Stimulated activated CD4-positive, alpha-beta T cell treated with anti-CD3 and anti-CD28 coated beads, Interleukin-12 subunit alpha, Interleukin-12 subunit beta, amount 100 ng/mL, for 24 hours (primary cell): ENCODE measurements at places on chromosomes 11 and 22.

DNA sequence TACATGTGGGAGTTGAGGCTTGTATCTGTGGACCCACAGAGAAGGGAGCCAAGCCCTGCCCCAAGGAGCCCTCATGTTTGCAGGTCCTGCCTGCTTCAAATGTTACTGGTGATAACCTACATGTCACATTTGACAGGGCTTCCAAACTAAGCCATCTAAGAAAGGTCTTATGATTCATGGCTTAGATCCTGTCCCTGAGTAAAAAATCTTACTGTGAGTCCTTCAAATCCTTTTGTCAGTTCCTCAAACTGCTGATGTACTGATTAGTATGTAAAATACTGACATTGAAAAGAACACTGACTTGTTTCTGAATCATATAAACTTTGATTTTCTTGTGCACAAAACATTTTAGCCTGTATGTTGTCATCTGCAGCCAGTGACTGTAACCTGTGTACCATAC lies 1.0 kb upstream of the PANX1 start:
- no peak for DNase-seq

DNA sequence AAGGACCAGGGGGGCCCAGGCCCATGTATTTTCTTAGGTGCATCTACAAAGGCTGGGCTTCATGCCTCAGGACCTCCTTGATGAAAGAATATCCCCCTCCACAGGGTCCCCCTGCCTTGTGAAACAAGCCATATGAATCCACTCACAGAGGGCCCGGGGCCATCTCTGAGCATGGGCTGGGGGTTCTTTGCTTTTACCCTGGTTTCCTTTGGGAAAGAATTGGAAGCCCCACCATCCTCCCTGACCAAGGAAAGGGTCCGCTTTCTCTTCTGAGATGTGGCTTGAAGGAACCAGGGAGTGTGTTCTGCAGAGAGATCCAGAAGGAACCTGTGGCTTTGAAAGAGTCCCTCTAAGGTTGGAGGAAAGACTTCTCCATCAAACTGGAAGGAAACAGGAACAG lies 9.2 kb upstream of the ANO1 start:
- DNase-seq = no peak

DNA sequence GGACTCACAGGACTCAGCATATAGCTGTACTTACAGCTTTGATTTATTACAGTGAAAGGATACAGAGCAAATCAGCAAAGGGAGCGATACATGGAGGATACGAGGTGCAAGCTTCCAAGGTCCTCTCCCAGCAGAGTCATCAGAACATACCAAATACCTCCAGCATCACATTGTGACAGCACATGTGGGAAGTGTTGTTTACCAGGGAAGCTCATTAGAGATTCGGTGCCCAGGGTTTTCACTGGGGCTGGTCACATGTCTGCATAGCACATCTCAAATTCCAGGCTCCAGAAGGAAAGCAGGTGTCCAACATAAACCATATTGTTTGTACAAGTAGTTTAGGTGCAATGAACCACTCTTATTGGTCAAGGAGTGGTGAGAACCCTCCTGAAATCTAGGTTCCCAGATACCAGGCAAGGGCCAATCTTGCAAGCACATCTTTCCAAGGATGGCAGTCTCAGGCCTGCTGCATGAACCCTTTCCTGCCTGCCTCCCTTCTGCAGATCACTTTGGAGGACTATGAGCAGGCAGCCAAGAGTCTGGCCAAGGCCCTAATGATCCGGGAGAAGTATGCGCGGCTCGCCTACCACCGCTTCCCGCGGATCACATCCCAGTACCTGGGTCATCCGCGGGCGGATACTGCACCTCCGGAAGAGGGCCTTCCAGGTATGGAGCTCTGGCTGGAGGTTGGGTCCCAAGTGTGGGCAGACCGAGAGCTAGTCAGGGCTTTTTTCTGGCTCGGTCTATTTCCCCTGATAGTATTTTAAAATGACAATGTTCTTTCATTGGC lies 26.7 kb downstream of the AMPD3 start:
- DNase-seq = no peak

DNA sequence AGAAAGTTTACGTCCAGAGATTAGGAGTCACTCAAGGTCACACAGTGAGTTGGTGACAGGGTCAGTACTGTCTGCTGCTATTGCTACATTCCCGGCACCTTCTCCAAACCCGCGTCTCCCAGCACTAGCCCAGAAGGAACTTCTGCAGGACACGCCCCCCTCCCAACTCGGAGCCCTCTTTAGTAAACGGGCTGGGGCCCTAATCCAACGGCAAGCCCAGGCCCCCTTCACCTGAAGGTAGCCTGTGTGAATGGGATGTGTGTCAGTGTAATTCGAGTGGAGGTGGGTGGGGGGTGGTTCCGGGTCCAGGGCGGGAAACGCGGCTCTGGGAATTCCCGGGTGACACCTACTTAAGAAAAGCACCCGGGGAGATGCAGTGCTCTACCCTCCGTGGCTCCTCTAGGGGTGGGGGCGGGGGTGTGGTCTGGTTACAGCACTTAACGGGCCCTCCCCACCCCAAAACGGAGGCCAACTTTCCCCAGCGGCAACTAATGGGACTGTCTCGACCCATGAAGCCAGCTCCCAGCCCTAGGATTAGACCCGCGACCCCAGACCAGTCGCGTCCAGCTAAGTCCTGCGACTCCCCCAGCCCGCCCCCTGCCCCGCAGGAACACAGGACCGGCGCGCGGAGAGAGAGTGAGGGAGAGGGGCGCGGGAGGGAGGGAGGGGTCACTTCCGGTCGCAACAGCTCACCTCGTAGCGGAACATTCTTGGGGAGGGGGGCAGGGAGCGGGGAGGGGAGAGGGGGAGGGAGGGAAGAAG lies 468 bp downstream of the PATL1 start:
- peak; percentile 63 for DNase-seq

GRCh38 chr11:78583889-78584288 lies 9.2 kb upstream of the NARS2 start:
- DNase-seq = no peak

GRCh38 chr11:16632295-16633200 lies 105.9 kb upstream of the C11orf58 start:
- DNase-seq = no peak

- DNase-seq = no peak
Measured at GRCh38 chr22:37012262-37012904, 6.9 kb downstream of the TST start.

GRCh38 chr11:66996609-66997273 lies 21.6 kb downstream of the C11orf86 start:
- no peak for DNase-seq

DNA sequence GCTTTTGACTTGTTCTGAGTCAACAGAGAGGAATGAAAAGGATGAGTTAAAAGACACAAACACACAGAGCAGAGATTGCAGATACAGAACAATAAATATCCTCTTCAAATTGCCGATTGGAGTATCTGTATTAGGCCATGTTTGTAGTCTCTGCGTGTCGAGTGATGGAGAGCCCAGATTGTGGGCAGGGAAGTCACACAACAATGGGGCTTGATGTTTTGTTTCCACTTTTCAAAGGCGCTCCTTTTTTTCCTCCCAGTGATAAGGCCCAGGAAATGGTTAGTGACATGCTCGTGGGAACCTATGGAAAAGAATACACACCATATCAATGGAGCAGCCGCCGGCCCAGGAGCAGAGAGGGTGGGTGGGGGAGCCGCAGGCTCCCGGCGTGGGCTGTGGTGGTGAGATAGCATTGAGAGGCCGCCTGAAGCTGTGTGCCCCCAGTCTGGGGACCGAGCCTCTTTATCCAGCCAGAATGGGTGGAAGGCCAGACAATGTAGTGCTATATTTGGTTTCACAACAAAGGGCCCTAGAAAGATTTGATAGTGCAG lies 555.9 kb downstream of the INSC start:
- no peak for DNase-seq

DNA sequence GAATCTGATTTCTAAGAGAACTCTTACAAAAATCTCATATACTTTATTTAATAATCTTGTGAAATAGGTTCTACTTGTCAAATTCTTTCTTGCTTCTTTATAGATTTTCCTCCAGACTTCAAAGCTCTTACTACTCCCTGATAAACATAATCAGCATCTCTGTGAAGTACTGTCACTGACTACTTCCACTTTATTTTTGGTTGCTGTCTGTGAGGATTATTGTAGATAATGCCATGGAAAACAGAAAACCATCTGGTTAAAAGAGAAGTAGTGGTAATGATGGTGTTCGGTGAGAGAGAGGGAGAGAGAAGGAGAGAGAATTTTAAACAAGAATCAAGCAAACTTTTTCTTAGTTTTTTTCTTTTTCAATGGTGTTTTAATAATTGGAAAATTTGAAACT lies 152.3 kb downstream of the TMEM135 start:
- no peak for DNase-seq

DNA sequence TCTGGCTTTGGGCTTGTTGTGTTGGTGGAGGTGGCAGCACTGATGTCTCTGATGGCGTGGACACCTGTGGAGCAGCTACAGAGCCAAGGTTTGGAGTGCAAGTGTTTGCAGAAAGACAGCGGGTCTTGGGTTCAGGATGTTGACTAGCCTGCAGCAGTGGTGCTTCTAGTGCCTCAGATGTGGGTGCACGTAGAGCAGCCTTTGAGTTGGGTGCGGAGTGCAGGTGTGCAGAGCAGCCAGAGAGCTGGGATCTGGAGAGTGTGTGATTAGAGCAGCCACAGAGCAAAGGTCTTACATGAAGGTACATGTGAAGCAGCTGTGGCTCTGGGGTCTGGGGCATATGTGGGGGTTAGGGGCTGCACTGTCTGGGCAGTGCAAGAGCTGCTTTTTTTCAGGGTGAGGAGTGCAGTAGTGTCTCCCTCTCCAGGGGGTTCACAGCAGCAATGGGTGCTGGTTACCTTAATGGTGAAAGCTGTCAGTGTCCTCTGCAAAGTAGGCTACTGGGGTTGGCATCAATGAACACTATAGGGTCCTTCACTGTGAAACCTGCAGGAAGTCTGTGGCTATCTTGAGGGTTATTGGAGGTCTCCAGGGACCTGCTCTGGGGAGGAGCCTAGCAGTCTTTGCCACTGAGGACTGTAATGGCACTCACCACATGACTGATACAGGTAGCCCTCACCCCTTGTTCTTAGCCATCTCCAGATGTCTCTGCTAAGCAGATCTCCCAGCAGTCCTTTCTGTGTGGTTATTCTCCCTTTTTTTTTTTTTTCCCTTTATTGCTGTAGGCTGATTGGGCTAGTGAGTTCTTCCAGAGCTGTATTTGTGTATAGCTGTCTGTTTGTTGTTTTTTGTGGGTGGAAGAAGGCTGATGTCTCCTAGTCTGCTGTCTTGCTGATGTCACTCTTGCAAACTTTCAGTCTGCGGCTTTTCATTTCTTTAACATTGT lies 14.3 kb downstream of the BIRC2 start:
- DNase-seq = no peak

DNA sequence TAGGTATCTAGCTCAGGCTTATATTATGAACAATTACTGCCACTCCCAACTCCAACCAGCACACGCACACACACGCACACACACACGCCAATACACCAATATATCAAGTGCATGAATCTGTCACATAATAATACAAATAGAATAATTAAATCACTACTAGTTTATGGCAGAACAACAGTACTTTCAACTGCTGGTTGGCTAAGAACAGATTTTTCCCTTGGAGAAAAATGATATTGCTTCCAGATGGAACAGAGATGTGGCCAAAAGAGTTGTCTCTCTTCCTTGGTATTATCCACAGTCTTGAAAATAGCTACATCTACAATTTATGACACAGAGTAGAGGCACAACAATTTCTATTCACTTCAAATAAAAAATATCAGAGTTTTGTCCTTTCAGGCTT lies 538.3 kb upstream of the FAT3 start:
- no peak for DNase-seq

GRCh38 chr11:1381793-1382425 lies 7.8 kb upstream of the BRSK2 start:
- no peak for DNase-seq

- DNase-seq = no peak
Measured at GRCh38 chr22:47303161-47303890, 540.9 kb downstream of the TBC1D22A start.

- no peak for DNase-seq
Measured at GRCh38 chr11:76729214-76729613, 53.9 kb upstream of the TSKU start.

DNA sequence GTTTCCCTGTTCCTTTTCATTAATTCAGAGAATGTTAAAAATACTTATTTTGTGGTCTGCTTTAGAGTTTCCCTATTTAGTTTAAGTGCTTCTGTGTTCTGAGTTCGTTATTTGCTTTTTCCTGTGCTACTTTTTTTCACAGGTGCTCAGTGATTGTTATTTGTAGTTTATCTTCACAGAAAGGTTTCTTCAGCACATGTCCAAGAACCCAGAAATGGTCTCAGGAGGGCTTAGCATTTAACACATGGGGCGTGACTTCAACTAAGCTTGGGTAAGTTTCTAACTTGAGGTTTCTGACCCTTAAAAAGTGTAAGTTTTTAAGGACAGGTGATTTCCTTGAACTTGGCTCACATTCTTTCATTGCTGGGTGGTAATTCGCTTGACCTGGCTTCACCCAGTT lies 157.3 kb downstream of the AASDHPPT start:
- no peak for DNase-seq
